ENCODE measurements at places on chromosomes 2 and 18.
A peak's percentile ranks its signal among the peaks of the same experiment; 100 is the strongest.

DNA sequence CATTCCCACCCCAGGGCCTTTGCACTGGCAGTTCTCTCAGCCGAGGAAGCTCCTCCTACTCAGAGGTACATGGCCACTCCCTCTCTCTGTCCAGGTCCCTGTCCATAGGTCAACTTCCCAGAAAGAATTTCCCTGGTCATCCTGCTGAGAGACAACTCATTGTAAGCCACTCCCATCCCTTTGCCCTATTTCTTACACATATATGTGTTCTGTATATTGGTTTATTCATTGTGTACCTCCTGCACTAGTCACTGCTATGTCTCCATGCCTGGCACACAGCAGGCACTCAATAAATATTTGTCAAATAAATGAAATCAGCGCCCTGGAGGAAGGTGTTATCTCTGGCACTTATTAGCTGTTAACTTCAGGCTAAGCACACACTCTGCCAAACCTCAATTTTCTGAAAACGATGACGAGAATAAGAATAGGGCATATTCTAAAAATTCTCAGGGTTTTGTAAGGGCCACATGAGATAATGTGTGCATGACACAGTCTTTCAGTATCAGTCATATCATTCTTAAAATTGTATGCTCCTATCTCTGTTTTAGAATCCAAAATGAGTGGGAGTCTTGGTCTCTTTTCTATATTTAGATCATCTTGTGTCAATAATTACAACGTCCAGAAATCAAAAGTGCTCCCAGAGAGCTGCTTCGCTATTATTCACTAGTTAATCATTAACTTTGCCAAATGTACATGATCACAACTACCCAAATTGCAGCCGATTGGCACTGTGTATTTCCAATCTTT is 198.0 kb downstream of the ALK start:
- DNase-seq = no peak

DNA sequence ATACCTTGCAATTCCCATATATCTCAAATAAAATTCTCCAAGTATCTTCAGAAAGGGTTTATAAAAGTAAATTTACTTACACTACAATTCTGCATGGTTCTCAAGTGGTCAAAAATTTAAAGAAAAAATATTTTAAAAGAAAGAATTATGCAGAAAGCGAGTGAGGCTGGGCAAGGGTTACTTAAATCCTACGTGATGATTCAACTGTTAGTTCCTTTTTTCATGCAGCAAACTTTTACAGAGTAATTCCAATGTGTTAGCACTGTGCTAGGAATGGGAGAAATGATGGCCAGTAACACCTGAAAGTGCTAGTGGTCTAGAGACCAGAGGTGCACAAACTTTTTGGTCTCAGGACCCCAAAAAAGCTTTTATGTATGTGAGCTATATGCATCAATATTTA is 133.4 kb downstream of the ATAD2B start:
- DNase-seq = peak; percentile 6

GRCh38 chr2:37784759-37785149 is 113.3 kb upstream of the CDC42EP3 start:
- no peak for DNase-seq

- DNase-seq = no peak
These were observed 1.4 kb downstream of the CAD start for GRCh38 chr2:27218614-27219013.

GRCh38 chr2:149857344-149857743 is 269.8 kb upstream of the MMADHC start:
- no peak for DNase-seq

DNA sequence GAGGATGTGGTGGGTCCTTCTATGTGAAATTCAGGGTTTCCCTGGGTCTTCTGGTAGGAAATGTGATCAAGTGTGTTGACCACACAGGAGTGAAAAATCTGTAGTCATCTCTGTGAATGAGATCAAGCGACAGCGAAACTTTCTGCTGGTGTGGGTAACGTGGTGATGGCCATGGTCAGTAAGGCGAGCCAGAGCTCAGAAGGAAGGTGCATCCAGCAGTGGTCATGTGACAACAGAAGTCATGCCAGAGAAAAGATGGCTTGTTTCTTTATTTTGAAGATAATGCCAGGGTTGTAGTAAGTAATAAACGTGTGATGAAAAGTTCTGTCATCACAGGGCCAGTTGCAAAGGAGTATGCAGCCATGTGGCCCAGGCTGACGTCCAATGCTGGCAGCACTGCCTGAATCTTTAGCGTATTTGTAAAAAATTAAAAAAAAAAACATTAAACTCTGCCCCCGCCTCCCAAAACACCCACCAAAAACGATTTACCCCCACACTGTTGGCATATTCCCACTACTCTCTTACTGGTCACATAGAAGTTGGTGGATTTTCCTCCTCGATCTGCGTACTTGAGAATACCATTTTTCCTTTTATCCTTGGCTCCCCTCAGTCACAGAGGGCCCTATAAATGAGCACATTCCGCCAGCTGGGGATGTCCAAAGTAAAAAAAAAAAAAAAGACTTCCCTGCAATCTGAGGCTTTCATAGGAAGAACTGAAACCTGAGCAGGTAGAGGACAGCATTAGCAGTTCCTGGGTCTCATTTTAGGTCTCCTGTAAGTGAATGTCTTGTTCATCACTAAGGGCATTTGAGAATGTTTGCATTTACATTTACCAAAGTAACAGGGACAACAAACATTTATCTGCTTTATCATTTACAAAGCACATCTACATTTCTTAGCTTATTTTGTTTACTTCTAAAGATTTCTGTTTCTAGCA is 70.6 kb downstream of the SLC4A3 start:
- DNase-seq = no peak

DNA sequence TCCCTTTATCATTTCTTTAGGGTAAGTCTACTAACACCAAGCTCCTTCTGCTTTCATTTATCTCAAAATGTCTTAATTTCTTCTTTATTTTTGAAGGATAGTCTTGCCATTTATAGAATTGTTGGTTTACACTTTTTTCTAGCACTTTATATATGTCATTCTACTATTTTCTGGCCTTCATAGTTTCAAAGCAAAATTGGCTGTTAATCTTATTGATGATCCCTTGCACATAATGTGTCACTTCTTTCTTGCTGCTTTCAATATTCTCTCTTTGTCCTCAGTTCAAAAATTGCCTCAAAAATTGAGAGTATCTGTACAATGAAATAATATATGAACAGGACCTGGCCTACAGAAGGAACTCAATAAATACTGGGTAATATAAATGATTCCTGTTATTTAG is 7.9 kb upstream of the TANK start:
- no peak for DNase-seq

GRCh38 chr2:14516844-14517243 is 115.7 kb upstream of the LRATD1 start:
- no peak for DNase-seq

DNA sequence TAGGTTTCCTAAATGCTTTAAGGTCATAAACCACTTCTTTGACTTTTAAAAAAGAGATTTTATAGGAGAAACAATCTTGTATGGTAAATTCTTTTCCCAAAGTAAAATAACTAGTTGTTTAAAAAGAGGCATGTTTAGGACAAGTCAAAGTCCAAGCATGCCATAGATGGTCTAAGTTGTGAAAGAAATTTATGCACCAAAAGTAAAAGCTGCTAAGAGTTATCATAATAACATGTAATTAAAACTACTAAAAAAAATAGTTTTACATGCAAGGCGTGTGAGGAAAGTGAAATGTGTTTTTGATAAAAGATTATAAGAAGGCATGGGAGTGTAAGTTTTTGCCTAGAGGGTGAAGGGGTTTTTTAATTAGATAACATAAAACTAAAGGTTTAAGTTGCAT is 22.5 kb downstream of the FAM210A start:
- DNase-seq = no peak

- DNase-seq = peak; percentile 71
These were observed 70.6 kb downstream of the RPE start for GRCh38 chr2:210072922-210073509.

DNA sequence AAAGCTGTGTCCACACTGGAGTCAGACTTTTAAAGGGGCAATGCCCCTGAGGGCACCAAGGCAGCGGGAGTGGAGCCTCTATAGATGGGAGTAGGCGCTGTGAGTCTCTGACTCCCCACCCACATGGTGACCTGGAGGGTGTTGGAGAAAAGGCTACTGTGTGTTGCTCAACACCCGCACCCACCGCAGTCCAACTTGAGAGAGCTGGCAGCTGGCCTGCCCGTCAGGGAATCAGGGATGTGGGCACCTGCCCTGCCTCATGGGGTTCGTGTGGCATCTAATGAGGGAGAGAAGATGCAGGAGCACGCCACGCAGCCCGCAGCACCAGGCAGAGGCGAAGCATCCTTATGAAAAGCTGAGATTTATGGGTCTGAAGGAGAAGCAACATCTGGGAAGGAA is 84.2 kb downstream of the KLHL29 start:
- DNase-seq = no peak

- no peak for DNase-seq
These were observed 24.9 kb downstream of the ZNF892 start for GRCh38 chr2:95232232-95232631.

GRCh38 chr2:171411791-171412483 is 21.9 kb downstream of the METTL8 start:
- DNase-seq = no peak

DNA sequence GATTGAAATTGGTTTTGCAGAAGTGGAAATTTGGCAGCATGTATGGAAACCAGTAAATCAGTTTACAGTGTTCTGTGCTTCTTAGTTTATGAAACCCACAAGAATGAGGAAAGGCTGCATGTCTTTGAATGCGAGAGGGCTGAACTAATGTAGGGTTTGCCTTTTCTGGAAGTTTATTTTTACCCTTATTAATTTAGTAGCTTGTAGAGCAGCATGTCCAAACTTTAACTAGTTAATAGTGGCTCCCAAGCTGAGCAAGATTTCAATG is 50.4 kb downstream of the LDLRAD4 start:
- DNase-seq = no peak

- DNase-seq = peak; percentile 63
These were observed 97.3 kb downstream of the DOCK10 start for GRCh38 chr2:224944707-224945547.

DNA sequence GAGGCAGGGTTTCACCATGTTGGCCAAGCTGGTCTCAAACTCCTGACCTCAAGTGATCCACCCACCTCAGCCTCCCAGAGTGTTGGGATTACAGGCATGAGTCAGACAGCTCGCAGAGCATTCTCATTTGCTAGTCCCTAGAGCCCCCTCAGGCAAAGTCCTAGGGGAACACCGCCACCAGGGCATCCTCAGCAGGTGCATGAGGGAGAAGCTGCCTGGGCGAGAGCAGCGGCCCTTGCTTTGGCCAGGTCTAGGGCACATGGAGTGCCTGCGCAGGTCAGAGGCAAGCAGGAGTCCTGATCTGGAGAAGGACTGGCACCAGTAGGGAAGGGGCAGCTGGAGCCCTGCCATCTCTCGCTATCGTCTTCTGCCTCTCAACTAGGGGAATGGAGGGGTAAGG is 32.4 kb downstream of the NGEF start:
- no peak for DNase-seq

- DNase-seq = no peak
These were observed 54.5 kb upstream of the TGIF1 start for GRCh38 chr18:3395466-3395865.

DNA sequence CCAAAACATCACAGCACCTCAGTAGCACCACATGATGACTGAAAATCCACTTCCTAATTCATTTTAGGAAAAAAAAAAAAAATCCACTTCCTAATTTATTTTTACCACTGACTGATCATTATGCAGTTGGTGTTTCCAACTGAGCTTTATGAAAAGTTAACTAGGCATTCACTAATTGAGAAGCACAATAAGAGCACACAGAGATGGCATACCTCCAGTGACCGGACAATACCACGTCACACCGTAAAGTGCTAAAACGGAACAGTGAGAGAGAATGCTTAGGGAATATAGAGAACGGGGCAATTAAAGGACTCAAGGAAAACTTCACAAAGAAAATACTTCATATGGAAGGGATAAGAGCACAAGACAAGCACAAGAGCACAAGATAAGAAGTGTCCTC is 212.5 kb downstream of the NBAS start:
- DNase-seq = no peak

DNA sequence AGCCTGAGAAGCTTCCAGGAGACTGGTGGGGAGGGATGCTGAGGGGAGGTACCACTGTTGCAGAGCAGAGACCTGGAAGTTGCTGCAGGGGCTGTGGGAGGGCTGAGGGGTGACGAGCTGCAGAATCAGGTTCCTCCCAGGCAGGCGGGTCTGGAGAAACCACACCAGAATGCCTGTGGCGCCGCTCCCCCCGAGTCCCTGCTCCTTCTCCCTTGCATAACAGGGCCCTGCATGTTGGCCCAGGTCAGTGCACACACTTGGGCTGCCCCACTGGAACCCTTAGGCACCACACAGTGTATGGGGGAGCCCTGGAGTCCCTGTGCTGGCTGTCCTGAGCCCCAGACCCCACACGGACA is 60.4 kb downstream of the ARL4C start:
- no peak for DNase-seq

GRCh38 chr18:74342416-74343043 is 26.9 kb downstream of the C18orf63 start:
- DNase-seq = peak; percentile 32

DNA sequence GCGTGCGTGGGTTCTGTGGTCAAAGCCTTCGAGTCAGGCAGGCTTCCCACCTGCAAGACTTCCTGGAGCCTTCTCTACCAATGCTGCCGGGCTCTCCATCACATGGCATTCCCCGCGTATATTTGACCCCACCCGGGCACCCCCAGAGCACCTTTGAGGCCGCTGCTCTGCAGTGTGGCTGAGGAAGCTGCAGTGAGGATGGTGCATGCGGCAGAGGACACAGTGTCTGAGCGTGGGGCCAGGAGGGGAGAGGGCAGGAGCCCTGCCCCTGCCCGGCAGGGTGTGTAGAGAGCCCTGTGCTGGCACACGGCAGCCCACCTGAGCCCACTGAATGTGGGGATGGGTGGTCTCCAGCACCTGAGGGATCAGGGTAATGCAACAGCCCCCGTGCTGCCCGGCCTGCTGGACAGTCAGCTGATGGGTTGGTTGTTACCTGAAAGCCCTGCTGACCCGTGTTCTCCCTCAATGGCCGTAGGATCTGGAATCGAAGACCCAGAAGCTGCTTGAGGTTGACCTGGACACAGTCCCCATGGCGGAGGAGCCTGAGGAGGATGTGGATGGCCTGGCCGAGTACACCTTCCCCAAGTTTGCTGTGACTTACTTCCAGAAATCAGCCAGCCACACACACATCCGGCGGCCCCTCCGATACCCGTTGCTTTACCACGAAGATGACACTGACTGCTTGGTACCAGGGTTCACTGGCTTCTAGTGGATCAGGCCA is 36.8 kb upstream of the GPR17 start:
- DNase-seq = no peak

DNA sequence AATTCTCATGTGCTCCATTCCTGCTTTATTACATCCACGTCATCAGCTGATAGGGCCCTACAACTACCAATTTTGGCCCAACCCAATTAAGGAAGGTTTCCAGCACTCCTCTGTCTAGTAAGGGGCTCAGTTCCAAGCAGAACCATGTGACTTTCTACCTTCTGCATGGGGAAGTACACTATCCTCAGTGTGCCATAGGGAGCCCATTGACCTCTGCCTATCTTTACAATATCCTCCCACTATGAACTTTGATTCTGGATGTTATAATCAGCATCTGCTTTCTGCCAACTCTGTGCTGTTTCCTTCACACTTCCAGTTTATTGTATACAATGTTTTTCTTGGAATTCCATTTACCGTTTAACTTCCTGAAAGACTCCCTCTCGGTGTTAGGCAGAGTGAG is 53.9 kb upstream of the GCFC2 start:
- DNase-seq = no peak

- no peak for DNase-seq
These were observed 63.9 kb downstream of the KLHL29 start for GRCh38 chr2:23448906-23449305.
